ENCODE measurements at places on chromosomes 7 and 10.
A peak's percentile ranks its signal among the peaks of the same experiment; 100 is the strongest.

DNA sequence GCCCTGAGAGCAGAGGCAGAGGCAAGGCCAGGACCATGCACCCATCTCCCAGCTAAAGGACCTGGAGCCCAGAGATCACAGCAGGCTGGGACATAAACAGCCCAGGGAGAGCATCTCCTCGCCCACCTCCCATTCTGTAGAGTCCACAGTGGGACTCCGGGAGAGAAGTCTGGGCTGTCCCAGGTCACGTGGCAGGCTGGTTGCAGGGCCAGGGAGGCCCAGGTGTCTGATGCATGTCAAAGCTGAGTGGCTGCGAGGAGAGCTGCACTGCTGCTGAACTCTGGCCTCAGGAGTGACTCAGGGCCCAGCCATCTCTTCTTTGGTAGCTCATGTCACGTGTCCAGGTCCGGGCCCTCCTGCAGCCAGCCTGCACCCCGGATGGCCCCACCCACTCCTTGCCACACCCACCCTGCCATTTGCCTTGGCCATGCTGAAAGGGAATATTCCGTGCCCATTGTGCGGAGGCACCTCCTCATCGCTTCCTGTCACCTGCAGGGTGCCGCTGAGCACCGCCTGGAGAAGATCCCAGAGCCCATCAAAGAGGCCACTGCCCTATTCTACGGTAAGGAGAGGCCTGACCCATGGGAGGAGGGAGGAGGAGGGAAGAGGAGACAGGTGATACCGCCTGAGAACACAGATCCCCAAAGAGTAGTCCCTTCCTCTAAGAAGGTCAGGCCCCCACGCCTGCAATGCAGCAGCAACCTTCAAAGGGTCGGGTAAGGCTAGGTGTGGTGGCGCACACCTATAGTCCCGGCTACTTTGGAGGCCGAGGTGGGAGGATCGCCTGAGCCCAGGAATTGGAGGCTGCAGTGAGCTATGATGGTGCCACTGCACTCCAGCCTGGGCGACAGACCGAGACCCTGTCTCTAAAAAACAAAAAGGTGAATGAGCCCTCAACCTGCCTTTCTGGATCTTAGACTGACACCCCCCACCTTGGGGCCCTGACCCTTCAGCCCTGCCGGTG is 12.6 kb upstream of the SH2B2 start:
- DNase-seq: no peak

- DNase-seq: no peak
Measured at GRCh38 chr10:62037890-62038608, 136.6 kb downstream of the ARID5B start.

GRCh38 chr7:70719125-70719524 is 412.8 kb upstream of the GALNT17 start:
- peak; percentile 55 for DNase-seq

GRCh38 chr7:107972075-107972482 is 30.9 kb downstream of the LAMB1 start:
- DNase-seq: no peak

- no peak for DNase-seq
Measured at GRCh38 chr7:130141161-130141883, 63.9 kb downstream of the TMEM209 start.

DNA sequence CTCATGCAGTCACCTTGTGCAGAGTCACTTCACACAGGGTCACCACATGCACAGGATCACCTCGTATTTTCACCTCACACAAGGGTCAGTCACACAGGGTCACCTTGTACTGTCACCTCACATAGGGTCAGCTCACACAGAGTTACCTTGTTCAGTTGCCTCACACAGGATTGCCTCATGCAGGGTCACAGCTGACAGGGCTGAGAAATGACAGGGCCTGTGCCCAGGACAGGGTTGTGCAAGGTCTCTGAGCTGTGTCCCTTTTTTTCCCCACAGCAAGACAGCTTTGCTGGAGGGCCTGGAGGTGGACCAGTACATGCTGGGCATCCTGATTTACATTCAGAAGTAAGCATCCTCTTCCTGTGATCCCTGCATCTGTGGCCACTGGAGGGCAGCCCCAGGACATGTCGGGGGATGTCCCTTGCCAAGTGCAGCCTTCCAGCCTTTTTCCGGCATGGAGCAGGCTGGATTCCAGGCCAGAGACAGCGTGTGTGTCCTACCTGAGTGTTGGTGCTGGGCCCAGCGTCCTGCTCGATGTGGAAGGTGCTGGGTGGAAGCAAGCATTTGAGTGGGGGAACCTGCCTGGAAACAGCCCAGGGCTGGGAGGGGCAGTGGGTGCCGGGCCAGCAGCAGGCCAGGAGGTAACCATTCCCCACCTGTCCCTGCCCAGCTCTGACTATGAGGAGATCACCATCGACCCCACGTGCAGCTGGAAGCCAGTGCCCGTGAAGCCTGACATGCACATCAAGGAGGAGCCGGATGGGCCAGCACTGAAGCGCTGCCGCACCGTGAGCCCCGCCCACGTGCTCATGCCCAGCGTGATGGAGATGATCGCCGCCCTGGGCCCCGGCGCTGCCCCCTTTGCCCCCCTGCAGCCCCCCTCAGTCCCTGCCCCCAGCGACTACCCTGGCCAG is 16.3 kb downstream of the ZMIZ2 start:
- DNase-seq: no peak

- DNase-seq: no peak
Measured at GRCh38 chr10:43043342-43043772, 33.5 kb upstream of the RET start.

- DNase-seq: no peak
Measured at GRCh38 chr10:32446536-32447406, 831 bp downstream of the CCDC7 start.

DNA sequence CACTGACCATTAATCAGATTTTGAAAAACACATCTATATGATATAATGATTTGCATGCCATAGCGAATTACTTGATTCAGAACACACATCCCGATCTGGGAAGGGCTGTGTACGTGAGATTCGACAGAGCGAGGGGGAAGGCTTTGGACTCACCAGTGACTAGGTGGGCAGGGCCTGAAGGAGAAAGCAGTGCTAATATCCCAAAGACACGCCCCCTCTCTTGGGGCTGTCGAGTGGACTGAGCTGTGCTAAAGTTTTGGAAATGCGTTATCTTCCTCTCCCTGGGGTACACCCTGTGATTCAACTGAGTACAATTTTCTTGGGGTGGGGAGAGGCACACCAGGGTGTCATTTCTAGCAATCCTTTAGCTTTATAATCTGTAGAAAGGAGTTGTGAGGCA is 1.8 kb downstream of the LRRC17 start:
- no peak for DNase-seq

DNA sequence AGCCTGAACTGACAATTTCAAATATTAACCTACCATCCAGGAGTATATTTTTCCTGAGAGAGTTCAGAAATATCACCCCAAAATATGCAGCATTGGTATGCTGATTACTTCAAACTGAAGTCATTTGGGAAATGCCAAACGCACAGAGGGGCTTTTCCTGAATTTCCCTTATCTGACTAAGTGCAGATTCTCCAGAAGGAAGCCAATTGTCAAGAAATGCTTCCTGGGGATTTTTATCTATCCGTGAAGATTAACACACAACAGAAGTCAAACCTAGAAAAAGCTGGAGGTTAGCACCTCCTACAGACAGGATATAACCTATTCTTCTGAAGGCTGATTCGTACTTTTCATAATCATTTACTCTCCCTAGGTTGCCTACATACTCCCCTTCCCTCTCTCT is 91.0 kb downstream of the AKR1D1 start:
- DNase-seq: no peak

DNA sequence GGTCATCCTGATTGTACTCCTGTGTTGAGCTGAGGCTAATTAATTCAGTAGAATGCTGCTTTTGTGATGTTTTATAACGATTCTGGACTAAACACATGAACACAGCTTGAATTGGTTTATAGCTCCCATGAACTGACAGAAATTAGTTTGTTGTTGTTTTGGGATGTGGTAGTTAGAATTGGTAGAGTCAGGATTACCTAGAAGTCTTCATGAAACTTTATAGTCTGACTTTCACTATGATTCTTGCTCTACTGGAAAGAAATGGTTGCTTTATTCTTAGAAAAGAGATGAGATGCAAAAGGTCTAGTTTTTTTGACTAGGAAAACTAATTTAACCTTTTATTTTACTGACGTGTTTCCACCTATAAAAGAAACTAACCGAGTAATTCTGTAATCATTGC is 23.4 kb upstream of the TRUB1 start:
- no peak for DNase-seq

GRCh38 chr10:22607261-22607660 is 107.1 kb downstream of the PIP4K2A start:
- DNase-seq: no peak

GRCh38 chr10:28620251-28620650 is 57.1 kb upstream of the BAMBI start:
- DNase-seq: no peak

- DNase-seq: no peak
Measured at GRCh38 chr7:29102558-29103151, 43.7 kb downstream of the CPVL start.

- DNase-seq: no peak
Measured at GRCh38 chr7:2230226-2230625, 2.5 kb downstream of the MAD1L1 start.

DNA sequence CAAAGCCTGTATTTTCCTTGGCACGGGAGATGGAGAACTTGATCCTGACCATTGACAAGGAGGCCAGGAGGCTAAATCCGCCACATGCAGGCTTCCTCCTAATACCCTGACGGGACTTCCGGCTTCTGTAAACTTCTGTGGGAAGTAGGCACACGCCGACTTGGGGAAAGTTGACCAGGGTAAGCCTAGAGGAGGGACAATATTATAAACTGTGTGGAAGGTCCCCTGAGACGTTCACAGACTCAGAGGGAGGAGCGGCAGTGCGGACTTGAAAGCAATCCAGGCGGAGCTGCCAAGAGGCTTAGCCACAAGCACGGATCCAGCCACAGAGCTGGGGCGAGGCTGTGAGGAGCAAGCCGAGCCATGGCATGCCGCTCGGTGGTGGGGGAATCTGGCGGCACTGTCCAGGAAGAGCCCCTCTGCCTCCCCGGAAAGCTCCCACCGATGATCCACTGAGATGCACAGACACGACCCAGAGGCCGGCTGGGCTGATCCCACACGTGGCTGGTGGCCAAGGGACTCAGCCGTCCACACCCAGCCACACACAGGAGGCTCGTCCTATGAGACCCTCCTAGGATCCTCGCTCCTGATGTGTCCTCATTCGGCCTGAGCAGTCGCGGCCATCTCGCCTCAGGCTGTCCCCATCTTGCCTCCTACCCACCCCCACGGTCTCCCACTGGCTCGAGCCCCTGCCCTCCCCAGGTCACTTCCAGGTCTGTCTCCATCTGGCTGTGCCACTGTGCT is 40.0 kb upstream of the INSIG1 start:
- no peak for DNase-seq

DNA sequence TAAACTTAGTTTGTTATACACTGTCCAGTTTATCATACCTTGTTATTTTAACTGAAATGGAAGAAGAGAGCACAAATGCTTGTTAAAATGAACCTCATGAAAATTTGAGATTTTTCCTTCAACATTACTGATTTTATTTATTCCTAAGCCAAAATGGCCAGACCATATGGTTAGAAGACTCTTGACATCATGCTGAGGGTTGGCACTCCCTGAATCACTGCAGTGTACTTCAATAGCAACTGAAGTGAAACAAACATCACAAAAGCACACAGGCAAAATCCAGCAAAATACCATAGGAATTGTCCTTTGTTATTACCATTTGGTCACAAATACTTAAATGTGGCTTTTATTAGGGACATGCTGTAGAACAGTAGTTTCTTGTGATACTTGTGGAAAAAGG is 347.8 kb downstream of the NXPH1 start:
- no peak for DNase-seq

- DNase-seq: no peak
Measured at GRCh38 chr7:140674899-140675701, 2.4 kb downstream of the ADCK2 start.

DNA sequence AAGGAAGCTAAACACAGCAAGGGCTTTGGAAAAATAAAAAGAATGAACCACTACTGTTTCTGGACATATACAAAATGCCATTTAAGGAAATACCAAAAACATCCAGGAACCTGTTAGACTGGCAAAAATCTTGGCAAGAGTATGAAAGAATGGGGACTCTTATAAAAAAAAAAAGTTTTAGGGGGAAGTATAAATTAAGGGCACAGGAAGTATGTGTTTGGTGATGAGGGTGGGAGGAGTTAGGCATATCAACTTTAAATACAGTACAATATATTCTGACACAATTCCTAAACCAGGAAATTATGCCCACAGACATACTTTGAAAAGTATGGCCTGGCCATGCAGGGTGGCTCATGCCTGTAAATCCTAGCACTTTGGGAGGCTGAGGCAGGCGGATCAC is 74.2 kb downstream of the WAPL start:
- DNase-seq: no peak

DNA sequence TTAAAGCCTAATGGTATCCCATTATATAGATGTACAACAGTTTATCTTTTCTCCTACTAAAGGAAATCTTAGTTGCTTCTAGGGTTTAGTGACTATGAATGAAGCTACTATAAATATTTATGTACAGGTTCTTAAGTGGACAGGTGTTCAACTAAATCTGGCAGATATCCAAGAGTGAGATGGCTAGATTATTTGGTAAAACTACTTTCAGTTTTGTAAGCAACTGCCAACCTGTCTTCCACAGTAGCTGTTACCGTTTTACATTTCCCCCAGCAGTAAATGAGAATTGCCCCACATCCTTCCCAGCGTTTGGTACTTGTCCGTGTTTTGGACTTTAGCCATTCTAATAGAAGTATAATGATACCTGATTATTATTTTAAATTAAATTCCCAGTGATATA is 144.9 kb upstream of the MAGI2 start:
- peak; percentile 88 for DNase-seq

- DNase-seq: peak; percentile 43
Measured at GRCh38 chr7:37669818-37670217, 13.7 kb upstream of the GPR141 start.

DNA sequence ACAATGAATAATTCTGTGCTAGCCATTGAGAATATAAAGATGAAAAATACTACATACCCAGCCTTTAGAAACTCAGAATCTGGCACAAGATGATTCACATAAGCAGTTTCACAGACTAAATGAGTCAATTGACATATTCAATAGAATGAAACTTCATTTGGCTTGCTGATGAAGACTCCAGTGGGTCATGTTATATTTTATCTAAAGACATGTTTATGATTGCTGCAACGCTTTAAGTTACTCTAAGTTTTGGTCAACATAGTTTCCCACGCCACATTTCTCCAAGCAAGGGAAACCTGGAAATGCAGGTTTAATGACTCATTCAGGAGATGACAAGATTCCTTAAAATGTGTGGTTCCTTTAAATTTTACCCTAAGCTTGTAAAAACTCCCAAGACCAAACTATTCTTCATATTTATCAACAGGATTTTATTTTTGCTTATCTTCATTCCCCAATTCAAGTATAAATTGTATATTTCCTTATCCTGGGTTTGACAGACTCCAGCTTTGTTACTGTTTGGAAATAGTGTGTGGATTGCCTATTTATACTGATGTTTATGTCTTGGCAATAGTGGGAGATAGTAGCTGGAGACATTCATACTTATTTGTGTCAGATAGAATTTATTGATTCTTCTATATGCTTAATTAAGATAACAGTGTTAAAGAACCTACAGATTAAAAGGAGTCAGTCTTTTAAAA is 6.6 kb downstream of the SEMA3A start:
- DNase-seq: no peak
